ENCODE measurements at places on chromosomes 3 and 15.

- DNase-seq: peak; percentile 8
Measured at GRCh38 chr3:52280050-52280461, 1.6 kb upstream of the WDR82 start.

DNA sequence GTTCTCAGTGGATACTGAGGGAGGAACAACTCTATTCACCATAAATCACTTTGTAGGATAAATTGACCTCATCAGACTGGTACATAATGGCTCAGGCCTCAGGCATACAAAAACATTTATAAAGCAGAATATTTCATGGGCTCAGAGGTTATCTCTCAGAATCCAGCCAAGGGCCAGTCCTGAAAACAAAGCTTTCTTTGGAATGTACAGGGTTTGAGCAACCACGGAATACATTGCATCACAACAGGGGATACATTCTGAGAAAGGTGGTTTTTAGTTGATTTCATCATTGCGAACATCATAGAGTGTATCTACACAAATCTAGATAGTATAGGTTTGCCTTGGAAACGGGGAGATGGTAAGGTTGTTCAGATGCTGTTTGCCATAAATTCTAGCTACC lies 33.4 kb upstream of the CTDSPL2 start:
- no peak for DNase-seq

DNA sequence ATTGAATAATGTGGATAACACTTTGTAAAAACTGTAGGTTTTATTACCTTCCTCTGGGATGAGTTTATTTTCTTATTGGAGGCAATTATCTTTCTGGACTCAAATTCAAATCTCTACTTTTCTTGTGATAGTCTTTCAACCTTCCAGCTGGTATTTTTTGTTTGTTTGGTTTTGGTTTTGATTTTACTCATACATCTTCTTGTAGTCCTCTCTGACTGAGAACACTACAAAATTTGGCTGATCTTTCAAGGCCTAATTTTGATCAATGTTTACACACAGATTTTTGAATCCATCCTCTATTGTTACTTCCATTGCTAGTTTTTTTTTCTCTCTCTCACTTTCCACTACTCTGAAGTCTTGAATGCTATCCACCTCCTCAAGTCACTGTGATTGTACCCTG lies 303.8 kb upstream of the NECTIN3 start:
- no peak for DNase-seq

- peak; percentile 59 for DNase-seq
Measured at GRCh38 chr3:50674349-50675178, at the start of gene DOCK3. DOCK3 (plus strand) TSS chr3:50674927; CDS start chr3:50675264, 337 bp downstream.

- no peak for DNase-seq
Measured at GRCh38 chr15:49830391-49830790, 209.5 kb downstream of the DTWD1 start.

GRCh38 chr3:57120040-57120439 lies 45.1 kb downstream of the IL17RD start:
- DNase-seq: no peak
